NCI-H2171 treated with DMSO at 0.1 percent for 48 hours (cell line): ENCODE measurements at places on chromosomes 3 and 15.

DNA sequence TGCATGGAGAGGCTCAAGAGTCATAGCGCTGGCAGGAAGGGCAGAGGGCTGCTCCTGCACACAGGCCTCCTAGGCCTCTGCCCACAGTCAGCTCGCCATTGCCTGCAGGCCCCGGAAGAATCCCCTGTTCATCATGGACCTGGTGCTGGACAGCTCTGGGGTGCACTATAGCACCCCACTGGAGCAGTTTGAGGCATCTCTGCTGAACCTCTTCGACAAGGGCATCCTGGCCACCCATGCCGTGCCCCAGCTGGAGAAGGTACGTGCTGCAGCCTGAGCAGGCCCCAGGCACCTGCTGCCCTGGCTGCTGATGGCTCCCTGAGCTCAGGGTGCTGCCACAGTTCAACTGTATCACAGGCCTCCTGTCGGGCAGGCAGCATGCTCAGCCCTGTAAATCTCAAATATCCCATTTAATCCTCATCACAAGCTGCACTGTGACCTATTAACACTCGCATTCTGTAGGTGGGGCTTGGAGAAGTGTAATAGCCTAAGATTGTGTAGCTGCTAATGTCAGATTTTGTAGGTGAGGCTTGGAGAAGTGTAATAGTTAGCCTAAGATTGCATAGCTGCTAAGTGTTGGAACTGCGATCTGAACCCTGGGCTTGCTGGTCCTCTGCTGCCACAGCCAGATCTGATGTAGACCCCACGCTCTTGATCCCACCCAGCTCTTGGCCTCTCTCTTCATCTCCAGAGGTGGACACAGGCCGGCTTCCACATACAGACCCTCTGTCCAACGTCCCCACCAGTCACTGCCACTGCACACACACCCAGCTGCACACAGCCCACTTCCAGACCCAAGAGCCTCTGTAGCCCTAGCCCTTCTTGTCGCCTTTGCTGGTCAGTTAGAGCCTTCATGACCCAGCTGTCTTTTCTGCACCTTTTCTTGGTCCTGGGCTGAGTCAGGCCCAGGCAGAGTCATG is 31.9 kb downstream of the DNAH1 start:
- DNase-seq: no peak

DNA sequence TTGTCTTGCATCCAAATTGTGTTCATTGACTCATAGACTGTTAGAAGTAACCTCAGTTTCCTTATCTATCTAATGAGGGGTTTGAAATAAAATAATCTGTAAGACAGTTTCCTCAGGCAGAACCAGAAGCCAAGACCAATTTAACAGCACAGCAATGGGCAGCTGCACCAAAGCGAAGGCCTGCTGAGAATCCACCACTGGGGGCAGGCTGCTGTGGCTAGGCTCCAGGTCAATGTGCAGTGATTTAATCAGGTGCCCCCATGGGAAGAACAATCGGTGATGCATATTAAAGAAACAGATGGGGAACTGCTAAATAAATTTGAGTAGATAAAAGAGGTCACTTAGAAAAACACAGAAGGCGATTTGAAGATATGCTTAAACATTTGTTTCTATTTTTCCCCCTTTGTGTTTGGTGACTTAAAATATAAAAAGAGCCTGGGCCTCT is 28.0 kb upstream of the TMOD3 start:
- peak; percentile 96 for DNase-seq

DNA sequence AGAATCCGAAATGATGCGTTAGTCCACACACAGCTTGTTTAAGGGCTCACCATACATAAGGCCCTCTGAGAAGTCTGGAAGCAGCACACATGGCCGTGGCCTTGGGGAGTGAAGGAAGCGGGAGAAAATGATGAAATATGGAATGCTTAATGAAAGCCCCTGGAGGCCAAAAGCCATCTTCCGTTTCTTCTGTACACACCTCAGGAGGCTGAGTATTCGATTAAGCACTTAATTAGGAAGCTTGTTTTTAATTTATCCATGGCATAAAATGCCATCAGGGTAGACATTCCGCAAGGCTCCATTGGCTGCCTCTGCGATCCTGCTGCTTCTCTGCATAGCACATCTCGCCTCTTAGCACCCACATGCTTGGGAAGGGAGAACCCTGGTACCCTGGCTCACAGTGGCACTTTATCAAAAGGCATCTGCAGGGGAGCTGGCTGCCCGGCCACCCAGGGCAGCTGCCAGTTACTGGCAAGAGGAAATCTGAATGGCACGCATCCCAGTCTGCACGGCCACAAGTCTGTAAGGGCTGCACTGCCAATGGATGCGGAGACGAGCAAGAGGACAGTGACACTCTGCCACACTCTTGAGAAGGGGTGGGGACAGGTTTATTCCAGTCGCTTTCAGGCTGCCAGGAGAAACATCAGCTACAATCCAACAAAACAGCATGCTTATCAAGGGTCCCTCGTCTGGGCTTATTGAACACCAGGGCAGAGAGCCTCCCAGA is 356.2 kb downstream of the OCA2 start:
- no peak for DNase-seq

DNA sequence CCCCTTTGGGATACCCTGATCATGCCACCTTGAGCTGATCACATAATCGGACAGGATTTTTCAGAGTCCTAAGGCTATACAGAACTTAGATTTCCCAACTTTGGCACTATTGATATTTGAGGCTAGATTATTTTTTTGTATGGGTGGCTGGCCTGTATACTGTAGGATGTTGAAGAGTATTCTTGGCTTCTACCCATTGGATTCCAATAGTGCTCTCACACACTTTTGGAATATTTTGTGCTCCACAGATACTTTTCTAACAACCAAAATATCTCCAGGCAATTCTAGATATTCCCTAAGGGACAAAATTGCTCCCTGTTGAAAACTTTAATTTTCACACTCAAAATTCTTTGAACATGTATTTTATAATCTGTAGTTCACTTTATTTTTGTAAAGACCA is 125.1 kb downstream of the ABI3BP start:
- no peak for DNase-seq

GRCh38 chr3:147615035-147615434 is 205.9 kb downstream of the ZIC1 start:
- DNase-seq: no peak

DNA sequence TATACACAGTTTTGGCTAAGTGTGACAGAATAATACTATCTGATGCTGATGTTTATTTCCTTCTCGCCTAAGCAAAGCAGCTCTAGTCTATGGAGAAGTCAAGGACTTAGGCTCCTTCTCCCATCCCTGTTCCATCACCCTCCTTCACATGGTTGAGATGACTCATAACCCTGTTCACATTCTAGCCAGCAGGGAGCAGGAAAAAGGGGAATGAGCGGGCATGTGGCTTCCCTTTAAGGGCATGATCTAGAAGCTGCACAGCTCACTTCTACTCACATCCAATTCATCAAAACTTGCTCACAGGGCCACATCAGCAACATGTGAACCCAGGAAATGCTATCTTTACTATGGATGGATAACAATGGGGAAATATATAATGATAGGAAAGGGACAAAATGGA is 40.9 kb downstream of the CBLB start:
- DNase-seq: no peak

- DNase-seq: no peak
Measured at GRCh38 chr3:16936233-16936632, 51.5 kb downstream of the PLCL2 start.

- no peak for DNase-seq
Measured at GRCh38 chr15:77494964-77495363, 74.3 kb downstream of the HMG20A start.

GRCh38 chr3:50890688-50891344 is 216.1 kb downstream of the DOCK3 start:
- DNase-seq: peak; percentile 22

DNA sequence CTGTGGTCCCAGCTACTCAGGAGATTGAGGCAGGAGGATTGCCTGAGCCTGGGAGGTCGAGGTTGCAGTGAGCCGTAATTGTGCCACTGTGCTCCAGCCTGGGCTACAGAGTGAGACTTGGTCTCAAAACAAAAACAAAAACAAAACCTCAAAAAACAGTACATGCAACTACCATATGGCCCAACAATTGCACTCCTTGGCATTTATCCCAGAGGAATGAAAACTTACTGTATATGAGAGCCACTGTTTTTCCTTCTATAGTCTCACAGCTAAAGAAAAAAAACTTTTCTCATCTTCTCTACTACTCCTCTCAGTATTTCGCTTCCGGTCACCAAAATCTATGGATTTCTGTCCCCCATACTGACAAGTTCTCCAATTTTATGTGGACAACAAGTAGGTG is 84.3 kb downstream of the FLNB start:
- peak; percentile 31 for DNase-seq
